HL-60 (cell line): ENCODE measurements at places on chromosomes 2 and 18.
A peak's percentile ranks its signal among the peaks of the same experiment; 100 is the strongest.

DNA sequence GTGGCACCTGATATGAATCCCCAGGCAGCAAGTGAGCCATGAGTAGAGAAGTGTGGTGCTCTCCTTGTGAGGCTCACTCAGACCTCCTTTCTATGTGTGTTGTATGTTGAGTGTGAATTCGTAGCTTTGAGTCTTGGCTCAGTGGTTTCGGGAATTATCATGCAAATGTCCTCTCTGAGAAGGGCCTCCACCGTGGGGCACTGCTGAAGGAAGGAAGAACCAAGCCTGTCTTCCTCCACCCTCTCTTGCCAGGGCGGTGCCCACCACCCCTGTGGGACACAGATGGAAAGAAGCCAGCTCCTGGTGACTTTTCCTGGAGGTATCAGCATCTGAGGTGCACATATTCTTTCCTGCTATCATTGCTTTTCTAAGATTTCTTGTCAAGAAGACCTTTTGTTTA, 156.1 kb downstream of the MYT1L start:
- DNase-seq: no peak

DNA sequence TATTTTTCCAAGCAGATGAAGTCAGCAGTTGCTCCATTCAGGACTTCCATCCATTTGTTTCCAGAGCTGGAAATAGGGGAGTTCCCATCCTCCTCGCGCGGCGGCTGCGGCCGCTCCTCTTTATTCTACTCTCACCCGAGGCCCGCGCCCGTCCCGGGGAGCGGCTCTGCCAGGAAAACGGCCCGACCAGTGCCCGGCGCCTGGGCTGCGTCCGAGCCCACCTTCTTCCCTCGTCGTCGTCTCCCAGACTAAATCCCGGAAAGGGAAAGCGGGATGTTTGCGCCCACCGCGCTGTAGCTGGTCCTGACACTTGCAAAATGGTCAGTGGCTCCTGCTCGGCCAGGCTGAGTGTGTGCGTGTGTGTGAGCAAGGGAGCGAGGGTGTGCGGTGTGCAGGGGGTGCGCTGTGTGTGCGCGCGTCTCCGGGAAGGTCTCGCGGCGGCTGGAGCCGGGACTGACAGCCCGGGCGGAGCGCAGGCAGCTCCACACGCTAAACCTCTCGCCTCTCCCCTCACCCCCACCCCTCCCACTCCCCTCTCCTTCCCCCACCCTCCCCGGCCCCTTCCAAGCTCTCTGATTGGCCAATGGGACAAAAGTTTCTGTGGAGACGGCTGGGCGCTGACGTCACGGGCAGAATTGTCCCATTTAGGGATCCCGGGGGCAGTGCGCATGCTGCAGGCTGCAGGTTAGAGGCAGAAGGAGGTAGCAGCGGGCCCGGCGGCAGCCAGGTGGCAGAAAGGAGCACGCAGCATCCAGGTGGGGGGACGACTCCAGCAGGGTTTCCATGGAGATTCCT, at the start of gene NOL4:
TSS of gene NOL4 (minus strand) at position 491 of the 795 bp plus-strand sequence. CDS start 1,660 bp downstream, outside the sequence.
- DNase-seq: no peak

GRCh38 chr2:38735999-38736320, 15.2 kb downstream of the SRSF7 start:
- DNase-seq: no peak

- DNase-seq: peak; percentile 98
Measured at GRCh38 chr2:74507145-74507925, at the start of gene PCGF1. Gene PCGF1 (minus strand): TSS chr2:74507695. CDS start chr2:74507668, 27 bp downstream.

- no peak for DNase-seq
Measured at GRCh38 chr18:49028091-49028490, 77.3 kb upstream of the SMAD7 start.

DNA sequence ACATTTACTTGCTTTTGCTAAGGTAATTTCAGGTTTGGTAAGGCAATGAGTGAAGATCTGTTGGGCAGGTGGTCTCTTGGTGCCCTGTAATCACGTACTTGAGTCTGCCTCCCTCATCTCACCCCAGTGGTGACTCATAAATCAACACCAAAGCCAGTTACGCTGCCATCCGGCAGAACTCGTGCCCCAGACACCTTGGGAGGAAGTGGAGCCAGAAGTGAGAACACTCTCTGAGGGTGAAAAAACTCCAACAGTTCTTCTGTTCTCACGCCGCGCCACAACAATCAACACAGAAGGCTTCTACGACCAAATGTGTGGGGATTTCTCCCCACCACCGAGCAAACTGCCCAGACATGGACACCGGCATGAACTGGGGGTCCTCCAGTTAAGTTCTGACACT, 206.2 kb downstream of the ARL4C start:
- DNase-seq: peak; percentile 73

GRCh38 chr18:59318460-59319050, at the start of gene CPLX4:
Gene CPLX4 (minus strand): TSS chr18:59318649. CDS start chr18:59318462, 187 bp downstream.
- no peak for DNase-seq

DNA sequence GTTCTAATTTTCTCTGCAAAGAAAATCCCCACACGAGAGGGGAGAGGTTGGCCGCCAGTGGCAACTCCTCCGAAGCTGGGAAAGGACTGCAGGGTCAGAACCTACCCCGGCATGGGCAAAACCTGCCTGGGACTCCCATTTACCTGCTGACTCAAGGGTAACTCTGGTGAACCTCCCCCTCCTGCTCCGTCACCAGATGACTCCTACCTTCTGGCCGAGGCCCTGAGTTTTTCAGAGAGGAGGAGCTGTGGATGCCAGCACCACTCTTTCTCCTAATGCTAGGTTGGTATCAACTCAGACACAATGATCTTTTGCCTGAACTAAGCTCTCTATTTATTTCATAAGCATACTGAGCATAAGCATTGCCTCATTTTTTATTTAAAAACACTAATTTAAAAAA, 96.6 kb downstream of the ALPK2 start:
- DNase-seq: no peak

- DNase-seq: no peak
Measured at GRCh38 chr18:22694954-22695353, 238.2 kb upstream of the RBBP8 start.

- no peak for DNase-seq
Measured at GRCh38 chr2:100887713-100888495, 68.0 kb downstream of the NPAS2 start.

GRCh38 chr2:38733300-38733971, 17.7 kb downstream of the SRSF7 start:
- no peak for DNase-seq

GRCh38 chr2:46458763-46459500, 20.4 kb upstream of the TMEM247 start:
- no peak for DNase-seq

DNA sequence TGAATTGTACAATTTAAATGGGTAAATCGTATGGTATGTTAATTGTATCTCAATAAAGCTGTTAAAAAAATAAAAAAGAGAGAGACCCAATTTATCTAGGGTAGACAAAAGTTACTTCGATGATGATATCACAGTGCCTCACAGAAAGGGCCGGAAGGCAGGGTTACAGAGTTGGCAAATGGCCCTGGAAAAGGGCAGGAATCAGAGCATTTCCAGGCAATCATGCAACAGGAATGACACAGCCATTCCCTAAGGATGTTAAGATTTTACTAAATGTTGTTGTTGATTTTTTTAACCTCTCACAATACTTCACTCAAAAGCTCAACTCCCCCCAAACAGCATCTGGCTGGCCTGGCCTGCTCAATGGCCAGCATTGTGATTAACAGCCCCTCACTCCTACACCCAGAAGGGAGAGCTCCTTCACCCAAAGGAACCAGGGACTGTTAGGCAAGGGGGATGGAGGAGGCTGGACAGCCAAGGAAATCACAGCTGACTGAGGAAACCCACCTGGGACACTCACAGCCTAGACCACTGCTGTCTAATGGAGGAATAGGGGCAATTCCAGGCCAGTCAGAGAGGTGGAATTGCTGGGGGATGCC, 7.7 kb upstream of the SP100 start:
- DNase-seq: no peak

- DNase-seq: peak; percentile 55
Measured at GRCh38 chr2:206832873-206833272, 67.5 kb downstream of the FASTKD2 start.

- DNase-seq: no peak
Measured at GRCh38 chr2:43905871-43906270, 67.1 kb downstream of the ABCG8 start.

DNA sequence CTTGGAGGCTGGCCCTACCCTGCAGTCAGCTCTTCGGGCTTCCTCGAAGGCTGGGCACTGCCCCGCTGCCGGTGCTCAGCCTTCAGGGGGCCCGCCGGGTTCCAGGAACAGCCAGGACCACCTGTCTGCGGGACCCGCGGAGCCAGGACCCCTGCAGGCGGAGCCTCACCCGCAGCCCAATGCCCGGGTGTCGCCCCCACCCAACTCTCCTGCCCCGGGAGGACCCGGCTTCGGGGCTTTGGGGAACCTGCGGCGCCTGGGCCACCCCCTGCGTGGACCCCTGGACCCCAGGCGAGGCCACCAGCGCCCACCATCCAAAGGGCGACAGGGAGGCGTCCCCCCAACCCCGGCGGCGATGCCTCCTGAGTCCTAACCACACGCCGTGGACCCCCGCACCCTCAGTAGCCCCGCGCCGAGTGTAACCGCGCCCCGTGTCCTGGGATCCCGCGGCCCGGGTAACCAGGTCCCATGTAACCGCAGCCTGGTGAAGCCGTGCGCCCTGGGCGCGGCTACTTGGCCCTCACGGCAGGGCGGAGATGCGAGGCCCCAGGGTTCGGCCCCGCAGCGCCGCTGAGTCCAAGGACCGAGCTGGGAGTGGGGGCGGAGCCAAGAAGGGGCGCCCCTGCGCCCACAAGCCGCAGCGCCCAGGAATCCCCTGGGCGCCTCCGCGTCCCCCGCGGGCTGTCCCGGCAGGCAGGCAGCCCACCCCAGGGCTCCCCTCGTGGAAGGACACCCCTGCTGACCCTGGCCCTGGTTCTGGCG, 11.0 kb upstream of the UBE2F start:
- DNase-seq: no peak

DNA sequence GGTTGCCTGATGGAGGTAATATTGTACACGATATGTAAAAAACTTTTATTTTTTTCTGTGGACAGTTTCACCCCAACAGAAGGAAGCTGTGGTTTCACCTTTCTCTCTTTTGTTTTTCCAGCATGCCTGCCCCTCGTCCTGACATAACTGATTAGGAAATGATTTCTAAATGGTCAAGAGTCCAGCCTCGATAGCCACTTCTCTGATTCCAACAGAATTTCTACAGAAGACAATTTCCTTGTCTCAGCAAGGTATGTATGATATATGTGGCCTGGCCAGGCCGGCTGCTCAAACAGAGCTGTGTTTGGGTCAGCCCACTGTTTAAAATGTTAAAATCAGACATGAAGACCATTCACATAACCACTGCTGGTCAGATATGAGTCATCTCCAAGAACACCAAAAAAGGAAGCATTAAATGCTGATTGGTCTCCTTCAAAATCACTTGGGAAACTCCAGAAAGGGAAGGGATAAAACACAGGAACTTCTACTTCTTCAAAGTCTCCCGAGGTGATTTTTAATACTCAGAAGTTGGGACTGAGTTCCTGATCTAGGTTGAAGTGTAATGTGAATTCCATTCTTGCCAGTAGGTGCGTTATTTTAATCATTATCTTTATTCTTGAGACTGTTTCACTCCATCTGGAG, 22.3 kb downstream of the ATP8B1 start:
- DNase-seq: no peak

- DNase-seq: no peak
Measured at GRCh38 chr2:173612354-173612753, 257.7 kb downstream of the CDCA7 start.

GRCh38 chr18:8707556-8708300, 2.4 kb downstream of the MTCL1 start:
- DNase-seq: no peak

DNA sequence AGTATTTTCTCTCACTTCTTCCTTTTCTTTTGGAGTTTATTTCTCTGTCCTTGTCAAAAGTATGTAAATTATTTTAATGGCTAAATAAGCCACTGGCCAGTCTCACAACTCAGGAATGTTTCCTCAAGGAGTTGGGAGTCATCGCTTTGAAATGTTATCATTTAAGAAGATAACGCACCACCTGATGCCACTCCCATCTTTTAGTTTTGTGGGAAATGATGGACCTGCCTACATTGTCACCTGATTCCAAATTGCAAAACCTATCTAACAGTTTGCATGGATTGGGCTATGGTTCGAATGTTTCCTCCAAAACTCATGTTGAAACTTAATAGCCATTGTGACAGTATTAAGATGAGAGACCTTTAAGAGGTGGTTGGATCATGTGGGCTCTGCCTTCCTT, 32.4 kb upstream of the PPM1B start:
- no peak for DNase-seq

DNA sequence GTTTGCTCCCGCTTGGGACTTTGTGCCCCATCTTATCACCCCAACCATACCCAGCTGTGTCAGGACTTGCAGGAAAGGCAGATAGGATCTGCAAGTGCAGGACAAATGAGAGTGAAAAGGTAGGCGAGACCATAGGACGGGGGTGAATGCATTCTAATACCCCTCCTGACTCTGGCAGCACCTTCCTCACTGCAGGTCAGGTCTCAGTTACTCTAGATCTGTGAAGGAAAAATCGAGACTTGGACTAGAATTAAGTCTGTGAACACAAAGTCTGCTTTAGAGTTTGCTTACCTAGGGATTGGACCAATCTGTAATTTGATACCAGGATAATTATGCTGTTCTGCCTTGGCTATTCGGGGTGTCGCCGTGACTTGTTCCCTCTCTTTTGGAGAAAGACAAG, 19.7 kb downstream of the NT5DC4 start:
- no peak for DNase-seq

DNA sequence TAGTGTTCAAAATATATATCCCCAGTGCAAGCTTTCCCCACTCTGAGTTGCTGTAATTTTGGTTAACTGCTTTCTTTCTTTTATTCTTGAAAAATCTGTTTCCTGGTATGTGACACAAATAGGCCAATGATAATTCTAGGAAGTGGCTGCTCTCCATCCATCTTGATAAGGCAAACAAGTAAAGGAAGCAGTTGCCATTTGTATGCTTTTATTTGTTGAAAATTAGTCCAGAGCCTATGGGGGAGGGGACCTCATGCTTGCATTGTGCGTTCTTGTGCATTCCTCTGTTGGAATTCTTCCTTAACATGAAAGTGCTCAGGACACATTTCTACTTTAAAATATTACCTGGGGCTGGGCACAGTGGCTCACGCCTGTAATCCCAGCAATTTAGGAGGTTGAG, 111.2 kb upstream of the FSHR start:
- DNase-seq: no peak

GRCh38 chr2:100673691-100674485, 111.1 kb downstream of the PDCL3 start:
- no peak for DNase-seq
